ENCODE measurements at places on chromosomes 6 and 20.

DNA sequence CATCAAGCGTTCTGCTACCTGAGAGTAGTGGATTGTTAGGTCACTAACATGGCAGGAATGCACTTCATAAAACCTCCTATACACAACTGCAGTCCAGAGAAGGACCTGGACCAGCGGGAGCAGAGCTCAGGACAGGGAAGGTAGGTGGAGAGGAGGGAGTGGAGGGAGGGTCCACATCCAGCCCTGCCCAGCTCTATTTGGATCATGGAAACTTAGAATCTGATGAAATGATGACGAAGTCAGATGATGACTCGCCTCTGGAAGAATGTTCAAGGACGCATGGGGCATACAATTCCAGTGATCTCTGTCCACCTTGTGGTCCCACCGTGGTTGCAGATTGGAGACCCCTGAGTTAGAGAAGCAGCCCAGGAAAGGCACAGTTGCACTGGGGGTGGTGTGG lies 68.8 kb downstream of the CLIC5 start:
- no peak for DNase-seq

- no peak for DNase-seq
These were observed 33.8 kb downstream of the TBC1D7 start for GRCh38 chr6:13294499-13295069.

DNA sequence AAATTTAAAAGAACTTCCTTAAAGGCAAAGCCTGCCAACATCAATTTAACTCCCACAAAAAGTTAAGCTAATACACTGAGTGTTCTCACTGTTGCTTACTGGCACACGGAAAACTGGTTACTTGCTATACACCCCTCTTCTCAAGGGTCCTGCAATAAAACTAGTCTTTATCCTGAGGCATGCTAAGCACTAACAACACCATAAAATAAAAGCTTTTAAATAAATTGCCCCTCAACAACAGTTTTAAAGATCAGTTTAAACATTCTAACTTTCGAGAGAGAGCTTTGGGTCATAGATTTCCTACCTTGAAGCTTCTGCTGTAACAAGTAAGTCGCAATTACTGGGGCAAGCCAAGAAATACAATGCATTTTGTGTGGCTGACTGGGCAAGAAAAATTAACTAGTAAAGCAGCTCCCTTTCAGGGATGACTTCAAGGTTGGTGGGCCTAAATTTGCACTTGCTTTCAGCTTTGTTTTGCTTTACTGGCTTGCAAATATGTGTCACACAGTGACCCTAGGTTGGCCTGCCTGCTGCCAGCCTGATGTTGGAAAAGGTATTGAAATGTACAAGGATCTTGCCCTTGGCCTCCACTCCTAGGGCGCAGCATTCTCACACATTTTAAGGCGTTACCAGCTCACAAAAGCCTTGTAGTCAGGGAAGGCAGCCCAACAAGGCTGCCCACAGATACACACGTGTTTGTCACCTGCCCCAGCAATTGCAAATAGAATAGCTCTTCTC lies 4.0 kb upstream of the HEY2 start:
- DNase-seq = no peak

DNA sequence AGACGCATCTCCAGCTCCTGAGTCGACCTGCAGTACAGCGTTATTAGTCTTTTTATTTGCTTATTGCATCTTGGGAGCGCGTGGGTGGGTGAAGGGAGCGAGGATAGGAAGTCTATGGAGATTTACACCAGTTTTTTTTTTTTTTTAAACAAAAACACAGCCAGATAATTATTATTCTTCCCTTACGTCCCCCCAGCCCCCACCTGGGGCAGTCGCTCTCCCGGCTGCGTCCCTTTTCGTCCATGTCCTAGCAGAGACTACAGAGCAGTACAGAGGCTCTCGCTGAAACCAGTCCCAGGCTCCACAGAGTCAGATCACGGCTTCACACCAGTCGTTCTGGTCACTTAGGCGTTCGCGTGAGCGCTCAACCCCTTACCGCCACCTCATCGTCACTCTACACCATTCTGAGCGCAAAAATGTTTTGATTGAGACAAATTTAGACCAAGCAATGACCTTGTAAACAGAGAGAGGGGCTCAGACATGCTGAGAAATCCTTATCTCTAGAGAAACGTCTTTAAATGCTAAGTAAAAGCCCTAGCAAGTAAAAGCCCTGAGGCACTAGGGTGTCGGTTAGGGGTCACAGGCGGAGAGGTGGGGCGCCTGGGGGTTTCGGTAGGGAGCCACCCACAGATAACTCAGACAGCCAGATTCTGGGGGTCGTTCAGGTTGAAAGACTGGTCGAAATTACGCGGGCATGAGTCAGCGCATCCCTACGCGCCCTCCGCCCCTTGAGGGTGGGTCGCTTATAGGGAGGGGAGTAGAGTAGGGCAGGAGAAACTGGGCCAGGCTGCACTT lies 975 bp upstream of the PPT2 start:
- peak; percentile 48 for DNase-seq

DNA sequence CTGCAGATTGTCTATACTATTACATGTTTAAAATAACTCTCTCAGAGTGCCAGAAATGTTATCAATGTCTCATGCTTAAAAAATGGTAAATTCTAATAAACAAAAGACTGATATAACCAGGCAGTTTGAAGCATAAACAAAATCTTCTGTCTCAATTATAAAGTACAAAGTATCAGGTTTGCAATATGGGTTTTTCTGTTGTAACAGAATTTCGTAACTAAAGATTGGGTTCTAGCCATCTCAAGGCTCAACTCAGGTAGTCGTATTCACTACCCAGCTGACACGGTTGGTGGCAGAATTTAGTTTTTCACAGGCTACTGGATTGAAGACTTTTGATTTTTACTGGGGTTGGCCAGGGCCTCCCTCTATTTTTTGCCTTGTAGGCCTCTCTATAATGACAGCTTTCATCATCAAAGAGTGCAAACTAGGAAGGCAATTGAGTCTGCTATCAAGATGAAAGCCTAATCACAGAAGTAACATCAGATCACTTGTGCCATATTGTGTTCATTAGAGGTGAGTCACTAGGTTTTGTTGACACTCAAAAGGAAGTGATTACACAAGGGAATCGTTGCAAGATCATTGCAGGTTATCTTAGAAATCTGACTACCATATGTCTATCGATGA lies 3.6 kb downstream of the CYP39A1 start:
- no peak for DNase-seq

GRCh38 chr6:160461641-160462040 lies 113.5 kb downstream of the SLC22A3 start:
- no peak for DNase-seq

DNA sequence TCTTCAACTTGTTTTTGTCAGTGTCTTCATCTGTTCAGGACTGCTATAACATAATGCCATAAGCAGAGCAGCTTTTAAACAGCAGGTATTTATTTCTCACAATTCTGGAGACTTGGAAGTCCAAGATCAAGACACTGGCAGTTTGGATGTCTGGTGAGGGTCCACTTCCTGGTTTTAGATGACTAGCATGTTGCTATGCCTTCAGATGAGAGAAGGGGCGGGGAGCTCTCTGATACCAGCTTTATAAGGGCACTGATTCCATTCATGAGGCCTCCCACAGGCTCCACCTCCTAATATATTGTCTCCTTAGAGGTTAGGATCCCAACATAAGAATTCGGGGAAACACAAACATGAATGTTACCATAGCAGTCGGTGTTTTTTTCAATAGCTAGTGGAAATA lies 52.9 kb downstream of the FAM83B start:
- DNase-seq = no peak

DNA sequence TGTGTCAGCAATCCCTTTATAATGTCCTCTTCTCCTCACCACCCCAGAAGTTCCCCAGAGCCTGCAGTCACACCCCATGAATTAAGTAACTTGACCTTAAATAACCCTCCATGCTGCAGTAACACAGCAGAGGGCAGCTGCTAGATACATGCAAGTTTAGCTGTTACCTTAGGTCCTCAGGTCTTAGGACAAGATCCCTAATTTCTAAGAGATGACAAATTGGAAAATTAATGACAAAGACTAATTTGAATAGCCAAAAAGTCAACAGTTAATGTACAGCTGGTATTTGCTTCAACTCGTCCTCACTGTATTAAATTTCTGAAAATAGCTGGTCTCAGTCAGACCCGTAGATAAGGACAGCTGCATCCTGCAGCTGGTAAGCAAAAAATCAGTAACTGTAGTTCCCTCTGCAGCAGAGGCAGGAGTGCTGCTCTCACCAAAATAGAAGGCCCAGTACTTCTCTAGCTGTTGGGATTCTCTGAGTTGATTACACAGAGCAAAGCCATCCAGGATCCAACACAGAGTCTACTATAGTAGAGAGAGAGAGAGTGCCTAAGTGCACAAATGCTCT lies 62.4 kb downstream of the TNFRSF21 start:
- DNase-seq = no peak

GRCh38 chr6:167937948-167938911 lies 59.2 kb upstream of the KIF25 start:
- DNase-seq = no peak

DNA sequence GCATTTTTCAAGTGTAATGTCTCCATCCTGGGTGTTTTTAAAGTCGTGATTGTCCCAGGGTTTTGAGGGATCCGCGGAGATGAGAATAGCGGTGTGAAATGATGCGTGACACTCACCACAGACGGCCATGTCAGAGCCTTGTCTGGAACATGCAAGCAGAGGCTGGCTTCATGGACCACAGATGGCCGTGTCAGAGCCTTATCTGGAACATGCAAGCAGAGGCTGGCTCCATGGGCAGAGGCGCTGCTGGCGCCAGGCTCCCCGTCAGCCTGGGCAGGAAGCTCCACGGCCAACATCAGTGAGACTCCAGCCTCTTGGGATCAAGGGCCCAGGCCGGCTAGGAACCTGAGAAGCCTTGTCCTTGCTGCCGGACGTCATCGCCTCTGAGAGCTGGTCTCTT lies 7.7 kb upstream of the MRGBP start:
- no peak for DNase-seq

GRCh38 chr6:148441454-148441911 lies 98.8 kb downstream of the SASH1 start:
- peak; percentile 31 for DNase-seq

DNA sequence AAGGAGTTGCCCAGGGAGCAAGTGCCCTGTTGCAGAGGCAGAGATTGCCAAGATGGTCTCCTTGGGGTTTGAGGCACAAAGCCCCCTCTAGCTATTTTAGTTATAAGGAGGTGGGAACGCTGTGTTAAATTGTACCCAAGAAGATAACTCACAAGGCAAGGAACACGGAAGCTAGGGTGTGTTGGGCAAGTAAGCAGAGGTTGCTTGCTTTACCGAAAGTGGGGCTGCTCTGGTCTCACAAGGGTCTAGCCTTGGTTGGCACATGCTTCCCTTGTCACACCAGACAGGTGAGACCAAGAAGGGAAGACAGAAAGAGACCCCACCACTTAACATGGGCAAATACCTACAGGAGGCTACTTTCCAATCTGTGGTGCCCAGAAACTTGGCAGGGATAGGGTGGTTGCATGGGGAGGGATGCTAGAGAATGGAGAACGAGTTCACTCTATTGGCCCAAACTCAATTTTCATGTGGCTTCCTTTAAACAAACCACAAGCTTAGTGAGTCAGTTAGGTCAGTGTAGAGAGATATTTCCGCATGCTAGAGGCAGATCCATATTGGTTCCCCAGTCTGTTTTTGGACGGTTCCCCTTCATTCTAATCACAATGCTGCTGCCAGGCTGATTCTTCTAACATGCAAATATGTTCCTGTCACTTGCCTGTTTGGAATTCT lies 42.4 kb downstream of the PLAGL1 start:
- DNase-seq = no peak

GRCh38 chr20:10508060-10508459 lies 73.0 kb downstream of the SLX4IP start:
- DNase-seq = no peak

DNA sequence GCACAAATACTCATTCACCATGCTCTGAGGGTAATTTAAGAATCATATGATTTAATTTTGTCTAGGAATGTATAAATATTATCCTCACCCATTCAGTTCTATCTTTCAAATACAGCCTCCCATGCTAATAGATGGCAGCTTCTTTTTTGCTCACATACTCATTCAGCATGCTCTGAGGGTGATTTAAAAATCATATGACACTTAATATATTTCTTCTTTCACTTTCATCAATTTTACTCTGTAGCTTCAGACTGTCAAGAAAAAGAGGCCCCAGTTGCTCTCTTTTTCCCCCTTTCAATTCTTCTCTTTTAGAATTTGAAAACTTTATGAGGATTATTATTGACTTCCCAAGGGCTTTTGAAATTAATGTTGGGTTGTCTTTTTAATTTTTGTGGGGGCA lies 161.7 kb upstream of the LAMP5 start:
- no peak for DNase-seq

DNA sequence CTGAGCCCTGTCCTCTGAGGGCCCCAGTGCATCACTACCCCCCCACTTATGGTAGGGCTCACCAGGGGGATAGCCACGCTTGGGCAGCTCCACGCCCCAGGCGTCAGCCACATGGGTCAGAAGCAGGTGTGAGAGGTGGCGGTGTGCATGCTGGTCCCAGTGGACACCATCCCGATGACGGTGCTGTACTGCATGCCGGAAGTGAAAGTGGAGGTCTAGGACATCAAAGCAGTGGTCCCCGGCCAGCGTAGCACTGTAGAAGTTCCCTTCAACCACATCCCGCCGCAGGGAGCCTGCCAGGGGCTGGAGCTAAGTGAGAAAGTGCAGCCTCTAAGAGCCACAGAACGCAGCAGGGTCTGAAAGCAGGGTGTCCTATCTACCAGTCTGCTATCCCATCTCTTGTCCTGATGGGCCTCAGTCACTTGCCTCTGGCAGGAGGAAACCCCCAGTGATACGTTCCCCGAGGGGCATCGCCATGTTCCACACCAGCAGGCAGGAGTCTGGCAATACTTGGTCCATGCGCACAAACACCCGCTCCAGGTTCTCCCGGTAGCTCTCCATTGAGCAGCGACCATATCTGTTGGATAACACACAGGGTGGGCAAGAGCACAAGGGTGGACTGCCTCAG lies 2.2 kb downstream of the PCED1A start:
- no peak for DNase-seq

- DNase-seq = no peak
These were observed 171.8 kb upstream of the LAMA2 start for GRCh38 chr6:128711149-128711548.

- DNase-seq = no peak
These were observed 24.0 kb downstream of the RRBP1 start for GRCh38 chr20:17657898-17658647.

- no peak for DNase-seq
These were observed 272.2 kb downstream of the KCNQ5 start for GRCh38 chr6:72894091-72894490.

- DNase-seq = no peak
These were observed 92.1 kb downstream of the FYN start for GRCh38 chr6:111781041-111781708.

DNA sequence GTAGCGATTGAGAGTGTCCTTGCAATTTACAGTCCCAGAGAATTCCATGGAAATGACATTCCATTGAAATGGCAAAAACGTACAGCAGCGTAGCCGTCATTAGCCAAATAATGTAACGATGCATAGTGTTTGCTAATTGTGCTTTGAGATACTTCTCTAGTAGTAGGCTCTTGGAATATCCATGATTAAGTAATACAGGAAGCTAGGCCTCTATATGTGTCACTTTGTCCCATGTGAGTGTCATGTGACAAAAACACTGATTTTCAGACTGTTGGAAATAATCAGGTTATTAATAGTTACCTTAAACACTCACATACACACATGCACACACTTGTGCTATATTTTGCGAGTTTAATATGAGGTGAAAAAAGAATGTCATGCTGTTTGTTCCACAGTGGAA lies 35.2 kb downstream of the SLX4IP start:
- DNase-seq = no peak

GRCh38 chr20:56810141-56810540 lies 181.0 kb downstream of the TFAP2C start:
- no peak for DNase-seq
